ENCODE measurements at places on chromosomes 16 and 17.

DNA sequence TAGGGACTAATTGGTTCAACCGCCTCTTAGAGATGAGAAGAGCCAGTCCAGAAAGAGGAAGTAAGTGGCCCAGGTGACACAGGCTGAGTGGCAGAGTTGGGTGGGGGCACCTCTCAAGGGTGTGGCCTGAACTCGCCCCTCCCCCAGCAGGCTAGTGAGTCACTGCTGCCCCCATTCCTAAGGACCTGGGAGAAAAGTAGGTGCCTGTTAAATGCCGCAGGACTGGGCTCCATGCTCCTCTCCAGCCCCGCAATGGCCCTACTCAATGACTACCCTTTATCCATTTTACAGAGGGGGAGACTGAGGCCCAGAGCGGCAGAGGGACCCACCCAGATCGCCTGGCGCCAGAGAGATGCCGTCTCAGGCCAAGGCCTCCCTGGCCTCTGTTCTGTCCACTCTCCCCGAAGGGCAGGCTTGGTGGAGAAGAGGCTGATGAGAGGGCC, 8.1 kb downstream of the TMEM235 start:
- no peak for DNase-seq

- DNase-seq = no peak
Observed at GRCh38 chr17:2995886-2996809, 67.3 kb downstream of the OR1D5 start.

- no peak for DNase-seq
Observed at GRCh38 chr17:16882243-16882925, 89.5 kb downstream of the TNFRSF13B start.

- no peak for DNase-seq
Observed at GRCh38 chr17:50599606-50600005, 35.1 kb upstream of the ABCC3 start.

- DNase-seq = peak; percentile 33
Observed at GRCh38 chr17:50693036-50693682, 14.6 kb downstream of the ANKRD40 start.

DNA sequence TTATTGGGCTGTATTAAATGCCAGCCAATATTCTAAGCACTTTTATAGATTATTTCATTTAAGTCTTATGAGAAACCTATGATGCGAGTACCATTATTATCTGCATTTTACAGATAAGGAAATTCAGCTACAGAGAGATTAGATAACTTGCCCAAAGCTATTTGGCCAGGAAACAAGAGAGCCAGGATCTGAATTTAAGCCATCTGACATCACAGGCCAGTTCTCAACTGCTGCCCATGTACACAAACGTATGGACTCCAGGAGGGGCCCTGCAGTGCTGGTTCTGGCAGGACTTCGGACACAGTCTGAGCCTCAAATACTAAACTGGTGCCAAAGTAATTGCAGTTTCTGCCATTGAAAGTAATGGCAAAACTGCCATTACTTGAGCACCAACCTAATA, 40.2 kb downstream of the CPPED1 start:
- DNase-seq = no peak

- DNase-seq = no peak
Observed at GRCh38 chr16:79605999-79606398, 5.5 kb upstream of the MAF start.
